ENCODE measurements at places on chromosomes 16 and 17. TPM values are rescaled to one million over a fixed set of nuclear protein-coding genes. Genes with fewer than 3 reads are reported as not detected.
A peak's percentile ranks its signal among the peaks of the same experiment; 100 is the strongest.

DNA sequence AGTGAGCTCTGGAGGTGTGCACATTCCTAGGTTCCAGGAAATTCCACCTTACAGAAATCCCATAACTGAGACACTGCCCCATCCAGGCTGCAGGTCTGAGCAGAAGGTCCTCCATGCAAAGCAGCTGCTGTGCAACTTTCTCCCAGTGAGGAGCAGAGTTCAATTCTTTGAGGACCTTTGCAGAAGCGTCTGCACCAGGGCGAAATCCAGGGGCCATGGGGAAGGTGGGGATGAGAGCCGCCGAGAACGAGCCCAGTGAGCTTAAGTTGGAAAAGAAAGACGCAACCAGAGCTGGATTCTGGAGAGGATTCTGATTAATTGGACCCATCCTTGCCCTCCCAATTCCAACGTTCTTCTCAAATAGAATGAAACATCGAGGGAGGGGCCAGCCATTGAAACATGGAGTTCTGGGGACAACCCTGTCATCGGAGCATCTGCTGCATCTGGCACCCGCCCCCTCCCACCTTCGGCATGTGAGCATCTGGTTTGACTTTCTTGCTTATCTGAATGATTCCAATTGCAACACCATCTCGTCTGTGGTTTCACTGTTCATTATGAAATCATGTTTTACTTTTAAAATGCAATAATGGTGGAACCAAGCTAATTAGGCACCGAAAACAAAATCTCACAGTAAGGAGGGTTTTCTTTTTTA lies 190.6 kb upstream of the FOXF1 start:
- DNase-seq: peak; percentile 28

- DNase-seq: no peak
Measured at GRCh38 chr17:61966191-61966590, 38.4 kb upstream of the INTS2 start.

- no peak for DNase-seq
Measured at GRCh38 chr16:24180451-24180850, 75.7 kb upstream of the CACNG3 start.

DNA sequence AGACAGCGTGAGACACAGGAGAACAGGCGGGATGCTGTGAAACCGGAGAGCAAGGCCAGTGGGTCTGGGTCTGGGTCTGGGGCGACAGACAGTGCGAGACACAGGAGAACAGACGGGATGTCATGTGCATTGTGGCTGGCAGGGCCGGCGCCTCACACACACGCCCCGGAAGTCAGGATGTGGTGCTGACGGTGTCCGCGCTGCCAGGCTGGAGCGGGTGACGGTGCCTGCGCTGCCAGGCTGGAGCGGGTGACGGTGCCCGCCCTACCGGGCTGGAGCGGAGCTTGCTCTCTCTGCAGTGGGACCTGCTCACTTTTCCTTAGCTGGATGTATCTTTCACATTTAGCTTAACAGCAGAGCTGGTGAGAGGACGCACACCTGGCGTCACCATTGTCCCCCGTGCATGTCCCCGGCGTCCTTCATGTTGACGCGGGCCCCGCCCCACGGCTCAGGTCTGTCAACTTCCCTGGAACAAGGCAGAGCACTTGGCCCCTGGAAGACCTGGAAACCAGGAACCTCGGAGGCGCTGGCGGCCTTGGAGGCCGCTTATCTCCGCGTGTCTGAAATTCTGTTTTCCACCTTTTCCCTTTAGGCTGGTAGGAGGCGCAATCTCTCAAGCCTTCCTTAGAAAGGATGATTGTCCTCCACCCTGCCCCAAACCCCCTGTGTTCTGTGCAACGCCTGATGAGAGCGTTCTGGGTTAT lies 43.0 kb upstream of the ZNF750 start:
- DNase-seq: no peak

DNA sequence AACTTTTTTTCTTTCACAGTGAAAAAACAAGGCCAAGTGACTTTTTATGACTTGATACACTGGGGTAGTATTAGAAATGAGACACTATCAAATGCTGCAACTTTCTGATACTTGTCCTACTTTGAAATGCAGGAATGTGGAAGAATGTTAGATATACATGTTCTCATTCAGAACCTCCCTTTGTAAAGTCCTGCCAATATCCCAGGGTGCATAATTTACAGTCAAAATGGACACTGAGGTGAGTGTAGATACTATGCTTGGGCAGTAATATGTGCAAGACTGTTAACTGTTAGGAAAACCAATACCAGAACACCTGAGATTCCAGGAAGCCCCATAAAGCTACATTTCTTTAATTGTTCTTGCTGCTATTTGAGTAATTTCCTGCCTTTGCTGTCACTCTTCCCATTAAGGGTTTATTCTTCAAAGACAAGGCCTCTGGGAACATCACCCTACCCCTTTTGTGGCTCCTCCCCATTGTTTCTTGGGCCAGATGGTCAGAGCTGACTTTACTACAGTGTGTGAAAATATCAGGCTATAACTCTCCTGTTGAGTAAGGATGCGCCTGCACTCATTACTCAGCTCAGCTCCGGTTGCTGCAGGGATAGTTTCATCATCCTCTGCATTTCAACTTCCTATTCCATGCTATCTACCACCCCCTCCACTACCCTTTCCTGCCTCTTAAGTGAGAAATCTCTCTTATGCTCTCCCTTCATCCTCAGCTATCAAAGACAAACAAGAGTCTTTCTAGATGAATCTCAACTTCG lies 48.7 kb downstream of the TMEM100 start:
- no peak for DNase-seq

- peak; percentile 98 for DNase-seq
Measured at GRCh38 chr17:81328978-81329926, 34.1 kb upstream of the SLC38A10 start.

The CDK3 gene
- 6.8 TPM for total RNA-seq

The KCNH4 gene
- 0.37 TPM for total RNA-seq

DNA sequence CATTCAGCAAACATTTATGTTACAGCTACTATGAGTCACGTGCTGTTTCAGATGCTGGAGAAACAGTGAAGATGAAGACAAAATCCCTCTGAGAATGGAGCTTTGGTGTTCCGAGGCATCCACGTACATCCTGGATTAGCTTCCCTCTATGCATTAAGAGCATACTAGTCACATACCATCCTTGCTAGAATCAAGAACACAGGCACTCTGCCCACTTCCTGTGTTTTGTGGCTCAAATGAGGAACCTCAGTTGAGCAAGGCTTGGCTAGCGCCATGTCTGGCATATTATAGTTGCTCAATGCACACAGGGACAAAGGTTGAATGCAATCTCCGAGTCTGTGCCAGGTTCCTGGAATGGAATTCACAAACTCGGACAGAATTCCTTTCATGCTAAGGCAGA lies 297.5 kb downstream of the XYLT1 start:
- DNase-seq: no peak

- no peak for DNase-seq
Measured at GRCh38 chr17:8776881-8777280, 18.5 kb upstream of the SPDYE4 start.

The SCGB1C2 gene
- not detected for total RNA-seq

All from Caco-2 (cell line).